ENCODE measurements at places on chromosomes 12 and 14.
A peak's percentile ranks its signal among the peaks of the same experiment; 100 is the strongest.

DNA sequence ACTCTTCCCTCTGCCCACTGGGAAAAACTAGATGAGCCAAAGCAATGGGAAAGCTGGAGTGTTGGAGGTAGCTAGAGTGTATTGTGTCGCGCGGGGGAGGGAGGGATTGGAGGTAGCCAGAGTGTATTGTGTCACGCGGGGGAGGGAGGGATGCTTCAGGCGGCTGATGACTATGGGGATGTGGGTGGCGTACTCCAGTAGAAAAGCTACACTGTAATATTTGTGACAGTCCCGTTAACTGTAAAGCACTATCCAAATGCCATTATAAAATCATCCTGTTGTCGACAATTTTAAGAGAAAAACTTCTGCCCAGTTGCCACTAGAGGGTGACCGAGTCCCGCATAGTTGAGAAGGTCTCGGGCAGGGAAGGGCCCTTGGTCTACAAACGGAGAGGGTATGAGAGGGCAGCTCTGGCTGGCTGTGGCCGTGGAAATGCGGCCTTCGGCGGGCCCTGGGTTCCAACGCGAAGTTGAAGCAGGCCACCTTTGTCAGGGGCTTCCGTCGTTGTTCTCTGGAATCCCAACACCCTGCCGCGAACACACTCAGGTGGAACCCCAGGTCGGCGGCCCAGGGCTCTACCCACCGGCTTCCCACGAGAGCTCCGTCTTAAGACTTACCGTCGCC lies 15.1 kb upstream of the PLEK2 start:
- DNase-seq: peak; percentile 89

GRCh38 chr12:132475304-132476037 lies 14.5 kb upstream of the FBRSL1 start:
- no peak for DNase-seq

GRCh38 chr12:63163541-63163940 lies 12.5 kb upstream of the AVPR1A start:
- no peak for DNase-seq

DNA sequence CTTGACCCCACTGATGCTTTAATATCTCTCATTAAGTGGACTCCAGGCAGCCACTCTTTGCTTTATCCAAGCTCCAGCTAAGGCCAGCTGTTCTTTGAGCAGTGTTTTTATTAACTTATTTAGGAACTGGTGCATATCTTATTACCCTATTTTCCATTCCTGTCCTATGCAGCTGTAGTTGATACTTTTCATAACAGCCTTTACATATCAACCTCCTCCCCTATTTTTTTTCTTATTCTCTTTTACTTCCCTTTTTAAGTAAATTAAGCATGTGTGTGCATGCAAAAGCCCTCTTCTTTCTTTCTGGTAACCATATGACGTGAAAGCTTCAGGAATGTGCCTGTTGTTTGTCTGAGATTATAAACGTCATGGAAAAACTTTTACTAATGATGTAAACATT lies 121.2 kb downstream of the PTPRQ start:
- peak; percentile 50 for DNase-seq

GRCh38 chr12:5665615-5666014 lies 233.7 kb downstream of the NTF3 start:
- no peak for DNase-seq

DNA sequence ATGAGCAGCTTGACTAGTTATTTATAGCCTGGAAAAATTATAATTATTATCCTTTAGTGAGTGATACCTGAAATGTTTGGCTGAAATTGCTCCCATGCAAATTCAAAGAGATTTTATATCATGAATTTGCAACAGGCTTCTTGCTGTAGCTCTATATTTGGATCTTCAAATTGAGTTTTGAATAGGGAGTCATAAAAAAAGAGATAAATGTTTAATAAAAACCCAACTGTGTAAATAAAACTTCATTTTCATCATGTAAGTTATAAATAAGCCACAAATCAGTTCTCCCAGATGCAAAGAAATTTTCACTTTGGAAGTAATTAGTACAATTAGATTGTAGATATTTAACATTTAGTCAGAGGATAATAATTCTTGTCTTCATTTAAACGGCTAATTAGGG lies at the start of gene TAS2R8:
Gene TAS2R8, minus strand, starts transcription at position 101 of the 400 bp plus-strand sequence. CDS start 306 bp downstream, outside the sequence.
- no peak for DNase-seq

GRCh38 chr12:59499774-59500173 lies 96.1 kb upstream of the SLC16A7 start:
- no peak for DNase-seq

GRCh38 chr12:114218136-114218535 lies 187.8 kb downstream of the TBX5 start:
- DNase-seq: no peak

GRCh38 chr12:118288174-118288573 lies 84.5 kb downstream of the TAOK3 start:
- DNase-seq: no peak

DNA sequence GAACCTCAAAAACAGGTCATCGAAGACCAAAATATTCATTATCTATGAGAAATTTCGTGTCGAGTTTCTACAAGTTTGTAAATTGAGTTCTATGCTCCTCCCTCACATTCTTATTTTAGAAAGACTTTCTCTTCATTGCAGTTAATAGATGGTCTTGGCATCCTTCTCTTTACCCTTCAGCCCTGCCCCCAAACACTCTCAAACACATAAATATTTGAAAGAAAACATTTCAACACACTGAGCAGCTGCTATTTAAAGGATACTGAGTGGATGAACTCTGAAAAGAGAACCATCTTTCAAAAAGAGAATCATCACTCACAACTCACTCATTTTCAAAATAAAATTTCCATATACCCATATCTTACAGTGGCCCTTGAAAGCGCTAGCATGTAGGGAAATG lies 67.1 kb downstream of the NUAK1 start:
- DNase-seq: no peak

- DNase-seq: peak; percentile 33
Measured at GRCh38 chr12:105948331-105948730, 190.4 kb downstream of the NUAK1 start.

Data from cardiac muscle cell (in vitro differentiated cells and primary cell).